Body of pancreas (tissue), 4 donors: ENCODE measurements at places on chromosomes 11 and 22.

DNA sequence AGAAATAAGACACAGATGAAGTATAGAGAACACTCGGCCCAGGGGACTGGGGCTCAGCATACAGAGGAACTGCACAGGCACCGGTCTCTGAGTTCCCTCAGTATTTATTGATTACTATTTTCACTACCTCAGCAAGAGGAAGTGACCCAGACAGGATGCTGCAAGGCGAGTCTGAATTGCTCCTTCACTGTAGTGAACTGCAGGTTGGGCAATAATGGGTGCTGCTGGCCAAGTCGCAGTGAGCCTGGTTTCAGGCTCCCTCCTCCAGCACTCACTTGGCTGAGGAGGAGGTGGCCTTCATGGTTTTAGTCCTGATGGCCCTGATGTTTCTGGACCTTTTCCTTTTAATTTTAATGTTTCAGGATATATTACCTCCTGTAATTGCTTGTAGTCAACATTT lies 10.4 kb downstream of the OR52K2 start:
- no peak for DNase-seq

DNA sequence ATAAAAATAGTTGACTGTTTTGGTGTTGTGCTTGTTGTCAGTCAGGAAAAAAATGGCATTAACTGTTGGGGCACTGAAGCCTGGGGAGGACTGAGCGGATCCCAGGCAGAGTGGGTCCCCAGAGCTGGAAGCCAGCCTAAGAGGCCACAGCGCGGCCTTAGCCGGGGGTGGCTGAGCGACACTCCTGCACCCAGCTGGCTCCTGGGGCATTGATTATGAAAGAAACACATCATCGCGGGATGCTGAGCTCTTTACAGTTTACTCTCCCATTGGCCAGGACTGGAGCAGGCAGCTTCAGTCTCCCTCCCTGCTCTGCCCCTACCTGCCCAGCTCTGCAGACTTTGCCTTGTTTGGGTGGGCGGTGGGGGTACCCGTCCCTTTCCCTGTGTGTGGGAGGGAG lies 121.5 kb downstream of the ST3GAL4 start:
- no peak for DNase-seq

- no peak for DNase-seq
These were observed 93.5 kb upstream of the TIMP3 start for GRCh38 chr22:32707971-32708370.

- no peak for DNase-seq
These were observed 10.8 kb downstream of the SRRD start for GRCh38 chr22:26494506-26494905.

DNA sequence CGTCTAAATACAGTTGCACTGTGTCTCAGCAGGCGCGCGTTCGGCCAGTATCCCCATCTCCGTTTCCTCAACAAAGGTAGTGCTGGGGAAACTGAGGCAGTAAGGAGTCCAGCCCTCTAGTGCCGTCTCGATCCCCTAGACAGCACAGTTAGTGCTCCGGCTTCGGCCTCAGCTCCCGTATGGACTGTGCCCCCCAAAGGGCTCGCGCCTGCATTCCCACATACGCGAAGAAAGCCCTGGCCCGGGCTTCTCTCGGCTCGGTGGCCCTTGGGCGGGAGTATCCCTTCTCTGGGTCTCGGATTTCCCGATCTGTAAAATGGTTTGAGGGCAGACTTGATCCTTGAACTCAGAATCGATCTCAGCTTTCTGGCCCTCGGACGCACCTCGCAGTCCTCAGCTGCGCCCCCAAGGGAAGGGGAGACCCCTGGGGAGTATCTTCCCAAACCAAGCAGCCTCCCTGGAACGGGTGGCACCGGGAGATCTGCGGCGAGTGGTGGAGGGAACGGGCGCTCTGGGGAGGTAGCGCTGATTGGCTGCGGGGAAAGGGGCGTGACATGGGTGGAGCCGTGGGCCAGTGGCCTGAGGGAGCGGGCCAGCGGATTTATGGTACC lies 759 bp upstream of the PEX16 start:
- DNase-seq = peak; percentile 86

GRCh38 chr11:115222218-115222862 lies 281.9 kb downstream of the CADM1 start:
- DNase-seq = no peak

DNA sequence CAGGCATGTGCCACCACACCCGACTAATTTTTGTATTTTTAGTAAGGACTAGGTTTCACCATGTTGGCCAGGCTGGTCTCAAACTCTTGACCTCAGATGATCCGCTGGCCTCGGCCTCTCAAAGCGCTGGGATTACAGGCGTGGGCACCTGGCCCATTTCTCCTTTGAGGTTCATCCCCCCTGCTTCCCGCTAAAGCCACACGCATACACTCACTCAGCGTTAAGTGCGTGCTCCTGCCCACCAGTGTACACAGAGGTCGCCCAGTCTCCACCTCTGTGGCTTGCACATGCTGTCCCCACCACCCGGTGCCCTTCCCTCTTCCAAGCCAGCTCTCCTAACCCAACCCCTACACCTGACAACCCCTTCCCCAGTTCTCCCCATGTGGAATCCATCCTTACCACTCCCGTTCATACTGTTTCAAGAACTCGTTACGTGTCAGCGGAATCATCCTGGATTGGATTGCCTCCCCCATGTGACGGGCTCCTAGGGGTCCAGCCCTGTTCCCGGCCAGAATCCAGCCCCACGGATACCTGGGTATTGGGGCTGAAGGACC lies 15.7 kb upstream of the CYTH4 start:
- no peak for DNase-seq

- no peak for DNase-seq
These were observed 3.1 kb upstream of the EXPH5 start for GRCh38 chr11:108596701-108597100.

- DNase-seq = no peak
These were observed 286.4 kb downstream of the NTM start for GRCh38 chr11:131656839-131657211.

DNA sequence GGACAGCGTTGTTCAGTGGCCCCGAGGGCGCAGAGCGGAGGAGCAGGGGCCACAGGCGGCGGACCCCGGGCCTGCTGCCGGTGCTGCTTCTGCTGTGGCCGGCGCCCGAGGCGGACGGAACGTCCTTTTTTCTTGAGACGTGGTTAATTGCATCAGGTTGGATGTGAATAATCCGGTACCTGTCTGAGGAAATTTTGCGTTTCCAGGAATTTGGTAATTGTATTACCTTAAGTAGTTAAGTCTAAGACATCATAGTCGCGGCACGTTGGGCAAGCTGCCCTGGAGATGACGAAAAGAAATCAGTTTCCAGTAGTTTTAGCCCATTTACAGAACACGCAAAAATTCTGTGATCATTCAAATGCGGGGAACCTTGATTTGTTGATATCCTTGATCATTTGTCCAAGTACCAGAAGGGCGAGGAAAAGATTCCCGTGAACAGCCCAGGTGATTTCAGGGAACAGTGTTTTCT lies 789 bp downstream of the SPECC1L start:
- no peak for DNase-seq

DNA sequence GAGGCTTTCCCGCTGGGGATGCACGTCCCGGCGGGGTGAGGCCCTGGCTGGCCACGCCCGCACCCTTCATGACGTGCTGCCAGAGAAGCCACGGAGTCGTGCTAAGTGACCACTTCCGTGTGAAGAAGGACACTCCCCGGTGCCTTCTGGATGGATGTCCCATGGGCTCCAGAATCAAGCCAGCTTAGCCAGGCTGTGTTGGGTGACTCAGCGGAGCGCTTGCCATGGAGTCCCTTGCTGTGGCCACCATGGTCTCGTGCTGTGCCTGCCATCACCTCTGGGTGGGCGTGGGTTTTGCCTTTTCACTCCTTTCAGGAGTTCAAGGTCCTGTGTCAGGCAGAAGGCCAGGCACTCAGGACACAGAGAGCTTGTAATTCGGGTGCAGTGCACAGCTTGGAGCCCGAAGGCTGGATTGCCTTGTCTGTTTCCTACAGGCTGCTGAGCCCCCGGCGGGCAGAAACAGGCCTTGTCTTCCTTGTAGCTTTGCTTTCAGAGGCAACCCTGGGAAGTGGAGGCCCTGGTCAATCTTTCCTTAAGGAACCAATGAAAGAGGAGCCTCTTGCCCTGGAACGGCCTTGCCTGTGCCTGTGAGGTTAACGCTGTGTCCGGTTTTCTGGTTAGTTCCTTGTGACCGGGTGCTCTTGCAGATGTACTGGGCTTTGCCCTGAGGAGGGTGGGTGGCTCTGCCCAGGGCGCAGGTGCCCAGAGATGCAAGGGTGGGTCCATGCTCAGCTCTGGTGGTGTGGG lies 268.6 kb downstream of the TBC1D22A start:
- no peak for DNase-seq

- no peak for DNase-seq
These were observed 110.5 kb downstream of the MICAL3 start for GRCh38 chr22:17913801-17914347.

GRCh38 chr11:95531116-95531515 lies 258.5 kb downstream of the FAM76B start:
- no peak for DNase-seq

GRCh38 chr11:78231962-78232501 lies 43.3 kb downstream of the USP35 start:
- no peak for DNase-seq

DNA sequence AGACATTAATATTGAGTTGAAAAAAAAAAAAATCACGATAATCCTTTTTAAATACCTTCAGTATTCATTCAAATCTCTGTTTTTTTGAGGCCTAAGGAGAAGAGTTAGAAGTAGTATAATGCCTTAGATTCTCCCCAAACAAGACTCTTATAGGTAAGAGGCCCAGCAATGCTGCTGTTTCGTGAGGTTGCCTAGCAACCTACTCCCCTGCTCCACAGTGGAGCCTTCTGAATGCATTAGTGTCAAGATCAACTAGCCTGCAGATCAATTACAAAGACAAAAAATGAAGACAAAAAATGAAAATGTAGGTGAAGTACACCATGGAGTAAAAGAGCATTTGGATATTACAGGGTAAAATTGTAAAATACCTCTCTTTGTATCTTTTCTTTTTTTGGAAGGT lies 229.8 kb upstream of the LUZP2 start:
- DNase-seq = no peak

- DNase-seq = no peak
These were observed 10.6 kb downstream of the LTBP3 start for GRCh38 chr11:65547446-65548125.

DNA sequence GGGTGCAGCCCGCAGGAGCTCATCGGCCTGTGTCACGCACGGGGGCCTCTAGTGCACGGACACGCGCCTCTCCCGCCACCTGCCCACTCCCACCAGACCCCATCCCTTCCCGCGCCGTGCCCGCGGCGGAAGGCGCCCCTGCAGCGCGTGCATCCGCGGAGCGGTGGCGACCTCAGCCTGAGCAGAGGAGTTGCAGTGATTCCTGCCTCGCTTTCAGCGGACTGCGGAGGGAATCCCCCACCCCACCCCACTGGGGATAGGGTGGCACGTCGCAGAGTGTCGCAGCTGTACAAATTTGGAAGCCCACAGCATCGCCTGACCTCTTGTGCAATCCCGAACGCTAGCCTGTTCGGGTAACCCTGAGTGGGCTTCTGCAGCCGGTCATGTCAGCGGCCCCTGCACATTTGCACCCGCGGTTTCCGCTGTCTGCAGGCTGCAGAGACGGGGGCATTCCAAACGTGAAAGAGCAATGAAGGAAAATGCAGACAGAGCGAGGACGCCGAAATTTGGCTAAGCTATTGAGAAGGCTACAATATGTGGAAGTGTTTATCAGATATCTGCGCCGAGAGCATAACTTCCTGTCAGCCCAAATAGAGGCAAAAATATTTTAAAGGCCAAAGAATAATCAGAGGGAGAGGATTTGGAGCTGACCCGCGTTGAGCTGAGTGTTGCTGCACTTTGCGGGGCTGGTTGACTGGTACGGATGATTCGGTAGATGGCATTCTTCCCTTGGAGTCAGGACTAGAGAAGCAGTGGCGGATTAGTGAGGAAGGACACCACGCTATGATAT lies 617 bp upstream of the ARHGAP20 start:
- no peak for DNase-seq

DNA sequence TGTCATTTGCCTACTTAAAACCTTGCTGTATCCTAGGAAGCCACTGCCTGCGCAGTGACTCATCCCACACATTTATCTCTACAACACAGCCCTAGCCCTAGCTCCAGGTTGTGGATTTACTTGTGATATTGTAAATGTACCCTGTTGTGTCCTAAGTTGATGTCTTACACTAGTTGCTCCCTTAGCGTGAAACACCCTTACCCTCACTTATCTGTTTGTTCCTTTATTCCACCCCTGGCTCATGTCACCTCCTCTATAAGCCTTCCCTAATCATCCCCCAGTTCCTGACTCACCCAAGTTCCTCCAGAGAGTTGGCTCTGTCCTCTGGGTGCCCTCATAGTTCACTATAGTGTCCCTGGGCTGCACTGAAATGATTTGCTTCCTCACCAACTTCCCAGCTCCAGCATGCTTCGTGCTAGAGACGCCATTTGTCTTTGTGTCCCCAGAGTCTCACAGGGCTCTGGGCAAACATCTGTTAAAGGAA lies 431.8 kb upstream of the FAT3 start:
- DNase-seq = no peak

DNA sequence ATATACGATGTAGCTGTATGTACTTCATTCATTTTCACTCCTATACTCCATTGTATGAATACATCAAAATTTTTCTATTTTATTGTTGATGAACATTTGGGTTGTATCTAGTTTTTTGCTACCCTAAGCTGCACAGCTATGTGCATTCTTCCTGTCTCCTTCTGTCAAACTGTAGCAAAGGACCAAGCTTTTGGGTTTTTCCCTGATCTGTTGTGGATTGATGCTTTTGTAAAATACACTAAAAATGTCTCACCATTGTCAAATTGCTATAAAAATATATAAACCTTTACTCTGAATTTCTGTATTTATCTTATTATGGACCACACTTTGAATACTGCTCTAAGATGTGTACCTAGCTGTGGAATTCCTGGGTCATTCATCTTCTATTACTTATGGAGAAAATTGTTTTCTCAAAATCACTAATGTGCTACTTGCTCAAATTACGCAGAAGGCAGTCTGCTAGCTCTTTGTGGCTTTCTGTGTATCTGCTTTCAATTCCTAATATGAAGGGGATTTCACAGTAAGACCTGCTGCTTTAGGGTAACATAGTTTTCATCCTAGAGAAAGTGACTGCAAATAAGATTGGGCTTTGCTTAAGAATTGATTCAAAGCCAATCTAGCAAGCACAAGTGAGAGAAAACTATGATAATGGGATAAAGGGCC lies 123.4 kb downstream of the CYP2R1 start:
- no peak for DNase-seq

DNA sequence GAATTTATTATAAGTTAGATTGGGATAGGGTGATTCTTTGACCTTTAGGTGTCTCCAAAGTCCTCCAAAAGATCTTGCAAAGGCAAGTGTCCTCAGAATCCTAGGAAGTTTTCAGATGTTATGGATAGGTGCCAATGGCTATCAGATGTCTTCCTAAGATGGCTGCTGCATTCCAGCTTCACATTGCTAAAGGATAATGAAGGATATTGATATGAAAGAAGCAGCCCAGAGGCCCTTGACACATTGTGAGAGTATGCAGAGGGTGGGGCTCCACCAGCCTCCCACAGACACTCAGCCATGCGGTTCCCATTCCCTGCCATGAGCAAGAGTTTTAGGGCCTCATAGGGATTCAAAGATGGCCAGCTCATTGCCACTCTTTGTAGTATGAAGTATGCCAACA lies 22.3 kb upstream of the GLYATL2 start:
- no peak for DNase-seq

GRCh38 chr11:26613759-26614158 lies 41.7 kb upstream of the MUC15 start:
- DNase-seq = no peak

- DNase-seq = no peak
These were observed 18.2 kb downstream of the PAK1 start for GRCh38 chr11:77455740-77456139.
